Cortex of kidney (tissue), 1 donor: ENCODE measurements at places on chromosomes 5 and 9.

GRCh38 chr9:13364271-13365000 is 84.9 kb upstream of the MPDZ start:
- DNase-seq: no peak

DNA sequence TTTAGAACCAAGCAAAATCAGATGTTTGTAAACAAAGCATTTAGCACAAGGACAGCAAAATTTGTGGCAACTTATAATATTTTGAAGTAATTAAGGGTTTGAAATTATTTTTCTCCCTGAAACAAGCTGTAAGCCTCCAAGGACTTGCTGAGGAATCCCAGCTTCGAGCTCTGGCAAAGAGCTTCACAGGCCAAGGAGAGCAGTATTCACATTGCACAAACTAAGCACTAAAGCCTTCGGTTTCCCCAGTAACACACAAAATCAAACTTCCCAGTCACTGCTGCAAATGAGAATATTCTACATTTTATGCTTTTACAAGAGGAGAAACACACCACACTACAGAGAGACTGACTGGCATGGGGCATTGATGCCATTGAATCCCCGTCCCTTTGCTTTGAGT is 101.9 kb downstream of the WDR41 start:
- no peak for DNase-seq

GRCh38 chr9:94951324-94952135 is 225.0 kb downstream of the AOPEP start:
- DNase-seq: no peak

DNA sequence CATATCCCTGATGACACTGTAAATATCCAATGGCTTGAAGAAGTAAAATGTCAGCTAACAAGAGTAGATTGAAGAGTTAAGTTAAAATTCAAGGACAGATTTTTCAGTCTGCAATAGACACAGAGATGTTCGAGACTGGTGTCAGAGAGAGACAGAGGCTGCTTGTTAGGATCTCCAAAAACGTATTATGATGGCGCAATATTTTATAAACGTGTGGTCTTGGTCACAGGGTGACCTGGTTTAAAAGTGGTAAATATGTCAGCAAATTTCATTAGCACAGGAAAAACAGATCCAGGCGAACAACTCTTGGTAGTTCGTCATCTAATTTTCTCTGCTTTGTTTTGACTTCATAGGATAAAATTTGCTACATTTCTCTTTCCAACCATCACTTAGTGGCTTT is 317.4 kb downstream of the MCTP1 start:
- no peak for DNase-seq

DNA sequence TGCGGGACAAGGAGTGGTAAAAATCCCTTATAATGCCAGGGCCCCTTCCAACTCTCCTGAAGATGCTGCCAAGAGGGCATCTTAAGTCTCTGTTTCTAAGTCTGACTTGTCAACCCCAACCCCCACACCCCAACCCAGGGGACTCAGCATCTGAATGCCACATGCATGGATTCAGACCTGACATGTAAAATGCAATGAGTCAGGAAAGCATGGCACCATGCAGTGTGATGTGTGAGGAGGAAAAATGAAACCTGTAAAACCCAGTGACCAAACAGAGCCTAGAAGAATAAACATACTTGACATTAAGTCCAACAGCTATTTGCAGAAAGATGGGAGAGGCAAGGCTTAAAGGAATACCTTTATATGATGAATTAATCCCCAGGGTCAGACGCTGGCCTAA is 112.4 kb downstream of the ASTN2 start:
- DNase-seq: no peak

DNA sequence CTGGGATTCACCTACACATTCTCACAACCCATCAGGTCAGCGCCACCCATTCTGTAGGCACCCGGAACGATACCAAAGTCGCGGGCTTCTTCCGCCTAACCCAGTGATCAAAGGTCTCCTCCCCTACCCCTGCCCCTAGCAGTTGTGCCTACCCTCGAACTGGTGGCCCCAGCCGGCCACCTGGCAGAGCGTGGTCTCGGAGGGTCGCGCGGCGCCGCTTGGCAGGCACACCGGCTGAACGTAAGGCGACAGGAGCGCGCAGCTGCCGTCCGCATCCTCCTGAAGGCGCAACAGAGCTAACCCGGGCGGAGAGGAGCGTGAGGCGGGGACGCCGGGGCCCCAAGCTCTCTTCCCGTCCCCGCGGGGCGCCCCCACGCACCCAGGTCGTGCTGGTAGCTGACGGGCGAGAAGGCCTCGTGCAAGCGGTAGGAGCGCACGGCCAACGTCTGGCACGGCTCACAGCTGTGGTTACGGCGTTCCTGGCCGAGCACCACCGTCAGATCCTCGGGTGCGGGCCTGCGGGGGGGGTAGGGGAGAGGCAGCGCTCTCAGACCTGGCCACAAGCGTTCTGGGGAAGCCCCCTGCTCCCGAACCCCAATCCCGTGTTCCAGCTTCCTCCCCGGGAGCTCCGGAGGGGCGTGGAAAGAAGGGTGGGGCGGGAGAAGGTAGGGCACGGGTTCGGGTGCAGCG is 2.8 kb upstream of the PFN3 start:
- DNase-seq: no peak

GRCh38 chr5:139137697-139138096 is 60.5 kb downstream of the SIL1 start:
- no peak for DNase-seq

GRCh38 chr5:54518146-54518817 is 723 bp downstream of the SNX18 start:
- no peak for DNase-seq

GRCh38 chr9:124863371-124863871 is 1.5 kb downstream of the ARPC5L start:
- DNase-seq: no peak

- DNase-seq: no peak
Observed at GRCh38 chr5:74105126-74105780, 479.3 kb downstream of the ARHGEF28 start.
